Eye (tissue), 1 donor: ENCODE measurements at places on chromosomes 3 and 15.
A peak's percentile ranks its signal among the peaks of the same experiment; 100 is the strongest.

GRCh38 chr15:91338766-91339165, 238.7 kb downstream of the SV2B start:
- DNase-seq: peak; percentile 83

- no peak for DNase-seq
These were observed 18.3 kb downstream of the DUOX2 start for GRCh38 chr15:45095661-45096060.

GRCh38 chr3:64773137-64773536, 85.3 kb upstream of the ADAMTS9 start:
- no peak for DNase-seq

GRCh38 chr15:62647202-62647842, 395.2 kb upstream of the TPM1 start:
- DNase-seq: no peak

DNA sequence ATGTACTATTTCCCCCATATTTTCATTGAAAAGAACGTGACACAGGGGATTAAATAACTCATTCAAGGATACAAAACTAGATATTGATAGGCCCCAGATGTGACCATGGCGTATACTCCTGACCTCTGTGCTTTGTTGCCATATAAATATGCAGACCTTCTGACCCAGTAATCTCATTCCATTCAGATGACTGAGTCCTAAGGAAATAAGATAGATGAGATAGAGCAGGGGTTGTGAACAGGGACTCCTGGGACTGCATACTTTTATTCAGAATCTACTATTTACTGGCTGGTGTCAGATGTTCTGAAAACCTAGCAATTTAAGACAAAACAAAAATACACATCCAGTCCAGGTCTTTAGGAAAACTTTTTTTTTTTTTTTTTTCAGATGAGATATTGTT, 139.2 kb upstream of the MANF start:
- no peak for DNase-seq

DNA sequence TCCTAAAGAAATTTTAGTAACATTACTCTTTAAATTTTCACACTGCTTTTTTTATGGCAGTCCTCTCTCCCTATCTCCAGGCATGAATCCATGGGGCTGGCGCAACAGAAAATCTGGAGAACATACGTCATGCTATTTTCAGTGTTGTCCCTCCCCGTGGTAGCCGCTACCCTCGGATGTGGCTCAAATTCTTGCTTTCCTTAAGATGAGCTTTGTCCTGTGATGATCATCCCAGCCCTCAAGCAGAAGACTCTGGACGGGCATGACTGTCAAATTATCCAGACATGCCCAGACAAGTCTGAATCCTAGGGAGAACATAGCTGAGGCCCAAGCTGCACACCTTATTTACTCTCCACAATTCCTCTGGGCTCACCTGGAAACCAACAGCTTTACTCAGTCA, 49.1 kb downstream of the FMN1 start:
- DNase-seq: no peak

DNA sequence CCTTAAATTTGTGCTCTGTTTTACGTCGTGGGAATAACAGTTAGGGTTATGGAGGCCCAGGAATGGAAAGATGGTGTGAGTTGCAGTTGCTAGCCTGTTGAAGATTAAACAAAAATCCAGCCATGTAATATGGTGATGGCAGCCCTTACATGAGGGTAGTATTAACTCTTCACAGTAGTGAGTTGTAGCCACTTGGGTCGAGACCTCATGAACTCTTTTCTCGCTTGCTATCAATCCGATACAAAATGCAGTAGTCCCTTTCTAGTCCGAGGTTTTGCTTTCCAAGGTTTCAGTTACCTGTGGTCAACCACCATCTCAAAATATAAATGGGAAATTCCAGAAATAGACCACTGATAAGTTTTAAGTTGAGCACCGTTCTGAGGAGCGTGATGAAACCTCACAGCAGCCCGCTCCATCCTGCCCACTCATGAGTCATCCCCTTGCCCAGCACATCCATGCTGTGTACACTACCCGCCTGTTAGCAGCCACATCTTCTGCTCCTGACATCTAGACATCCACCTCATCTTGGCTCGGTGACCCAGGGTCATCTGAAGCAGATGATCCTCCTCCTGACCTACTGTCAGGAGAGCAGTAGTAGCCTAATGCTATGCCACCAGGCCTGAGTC, 177.9 kb downstream of the CDIN1 start:
- DNase-seq: no peak

- DNase-seq: no peak
These were observed 10.7 kb upstream of the SIAH2 start for GRCh38 chr3:150773616-150774192.

GRCh38 chr15:64163659-64164362, 989 bp upstream of the PPIB start:
- no peak for DNase-seq

- DNase-seq: peak; percentile 55
These were observed 90.2 kb downstream of the NTRK3 start for GRCh38 chr15:88166082-88166993.

DNA sequence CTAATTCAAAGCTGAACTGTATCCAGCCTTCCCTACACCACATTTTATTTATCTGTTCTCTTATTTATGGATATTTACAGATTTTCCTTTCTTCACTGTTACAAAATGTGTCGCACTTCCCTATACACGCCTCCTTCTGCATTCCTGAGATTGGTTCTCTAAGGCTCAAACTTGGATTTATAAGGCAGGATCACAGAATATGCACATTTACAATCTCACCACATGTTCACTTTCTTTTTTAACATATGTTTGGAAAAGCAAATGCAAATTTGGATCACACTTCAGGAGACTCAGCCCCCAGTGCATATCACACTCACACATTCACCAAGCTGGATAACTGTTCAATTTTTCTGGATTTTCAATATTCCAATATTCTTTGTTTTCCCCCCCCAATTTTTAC, 31.8 kb upstream of the ARHGEF3 start:
- DNase-seq: no peak

GRCh38 chr3:164365242-164365641, 713.1 kb downstream of the SI start:
- DNase-seq: no peak

DNA sequence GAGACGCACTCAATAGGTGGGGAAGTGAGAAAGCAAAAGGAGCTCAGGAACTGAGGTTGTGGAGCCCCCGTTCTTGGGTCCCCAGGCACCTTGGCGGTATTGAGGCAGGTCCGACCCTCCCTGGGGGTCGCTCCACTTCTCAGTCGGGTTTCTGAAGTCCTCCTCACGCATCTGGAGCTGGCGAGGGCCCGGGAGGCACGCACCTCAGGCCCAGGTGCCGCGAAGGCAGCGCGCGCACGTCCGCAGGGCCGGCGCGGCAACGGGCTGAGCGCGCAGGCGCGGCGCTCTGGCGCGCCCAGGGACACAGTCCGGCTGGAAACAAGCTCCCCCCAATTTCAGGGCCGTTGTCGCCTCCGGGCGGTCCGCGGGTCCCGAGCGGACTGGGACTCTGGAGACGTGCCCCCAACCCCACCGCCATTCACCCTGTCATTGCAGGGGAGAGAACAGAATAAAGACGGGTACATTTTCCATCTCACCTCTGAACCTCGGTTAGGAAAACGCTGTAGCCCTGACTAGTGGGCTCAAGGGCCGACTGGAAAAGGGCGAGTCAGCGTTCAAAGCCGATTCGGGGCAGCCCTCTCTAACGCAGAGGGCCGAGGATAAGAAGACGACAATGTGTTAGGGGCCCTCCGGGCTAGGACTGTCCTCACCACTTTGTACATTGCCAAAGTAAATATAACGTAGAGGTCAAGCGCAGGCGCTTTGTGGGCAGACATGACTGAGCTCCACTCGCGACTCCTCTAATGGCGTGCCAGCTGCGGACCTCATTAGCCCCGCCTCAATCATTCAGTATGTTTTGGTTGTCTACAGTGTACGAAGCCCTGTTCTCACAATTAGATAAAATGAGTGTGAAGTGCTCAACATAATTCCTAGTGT, at the start of gene ZNF770:
ZNF770 (minus strand) TSS at position 261 of the 876 bp plus-strand sequence. CDS start 4,853 bp downstream, outside the sequence.
- DNase-seq: peak; percentile 95

DNA sequence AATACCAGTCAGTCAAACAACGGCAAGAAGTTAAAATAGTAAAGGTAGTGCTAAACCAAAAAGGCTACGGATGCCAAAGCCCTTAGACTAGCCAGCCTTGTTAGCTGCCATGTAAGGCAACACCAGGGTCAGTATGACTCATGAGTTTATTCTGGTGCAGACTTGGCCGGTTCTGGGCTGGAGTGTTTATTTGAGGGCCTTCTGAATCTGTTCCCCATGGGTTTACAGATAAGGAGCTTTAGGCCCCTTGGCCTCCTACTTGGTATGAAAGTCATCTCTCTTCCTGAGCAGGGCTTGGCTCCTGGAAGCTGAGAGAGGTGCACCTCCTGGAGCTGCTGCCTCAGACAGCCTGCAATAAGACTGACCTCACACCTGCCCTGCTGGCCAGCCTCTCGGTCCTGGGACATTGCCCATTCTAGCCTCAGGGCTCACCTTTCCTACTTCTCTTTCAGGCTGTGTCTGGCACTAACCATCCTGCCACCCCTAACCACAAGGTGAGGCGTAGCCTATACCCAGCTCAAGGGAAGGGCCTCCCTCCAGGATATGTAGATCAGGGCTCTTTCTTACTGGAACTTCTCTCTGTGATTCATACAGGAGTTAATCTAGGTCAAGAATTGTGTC, 10.4 kb upstream of the RTP1 start:
- DNase-seq: no peak

DNA sequence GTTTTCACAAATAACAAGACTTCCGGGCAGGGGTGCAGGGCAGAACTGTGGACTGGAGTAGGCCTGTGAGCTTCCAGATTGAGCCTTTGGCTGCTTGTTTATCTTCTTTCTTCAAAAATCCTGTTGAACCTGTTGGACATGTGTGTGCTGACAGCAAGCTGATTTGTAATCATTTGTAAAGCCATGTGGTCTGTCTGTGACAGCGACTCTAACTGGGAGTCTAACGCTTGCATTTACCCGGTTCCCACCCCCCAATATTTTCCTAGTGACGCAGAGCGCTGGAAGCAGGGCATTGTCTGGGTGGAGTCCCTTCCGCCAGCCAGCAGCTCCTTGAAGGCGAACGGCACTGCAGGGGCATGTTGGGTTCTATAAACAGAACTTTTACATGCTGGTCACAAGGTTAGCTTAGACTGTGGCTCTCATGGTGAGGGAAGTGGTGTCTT, 85.7 kb upstream of the MYZAP start:
- peak; percentile 65 for DNase-seq

GRCh38 chr3:197908957-197909701, 40.9 kb upstream of the RPL35A start:
- no peak for DNase-seq

- DNase-seq: no peak
These were observed 38.5 kb downstream of the HPS3 start for GRCh38 chr3:149167898-149168297.

- DNase-seq: peak; percentile 61
These were observed 9.6 kb downstream of the KBTBD13 start for GRCh38 chr15:65085990-65086679.

- DNase-seq: peak; percentile 87
These were observed at the start of gene ARPP21 for GRCh38 chr3:35639254-35640186. Gene ARPP21, plus strand, starts transcription at chr3:35639525. Its CDS starts 42,227 bp downstream, at chr3:35681752.

- peak; percentile 76 for DNase-seq
These were observed 162.3 kb upstream of the ARHGEF26 start for GRCh38 chr3:153958635-153959595.

- DNase-seq: no peak
These were observed 2.0 kb downstream of the OR4F15 start for GRCh38 chr15:101813803-101814534.

DNA sequence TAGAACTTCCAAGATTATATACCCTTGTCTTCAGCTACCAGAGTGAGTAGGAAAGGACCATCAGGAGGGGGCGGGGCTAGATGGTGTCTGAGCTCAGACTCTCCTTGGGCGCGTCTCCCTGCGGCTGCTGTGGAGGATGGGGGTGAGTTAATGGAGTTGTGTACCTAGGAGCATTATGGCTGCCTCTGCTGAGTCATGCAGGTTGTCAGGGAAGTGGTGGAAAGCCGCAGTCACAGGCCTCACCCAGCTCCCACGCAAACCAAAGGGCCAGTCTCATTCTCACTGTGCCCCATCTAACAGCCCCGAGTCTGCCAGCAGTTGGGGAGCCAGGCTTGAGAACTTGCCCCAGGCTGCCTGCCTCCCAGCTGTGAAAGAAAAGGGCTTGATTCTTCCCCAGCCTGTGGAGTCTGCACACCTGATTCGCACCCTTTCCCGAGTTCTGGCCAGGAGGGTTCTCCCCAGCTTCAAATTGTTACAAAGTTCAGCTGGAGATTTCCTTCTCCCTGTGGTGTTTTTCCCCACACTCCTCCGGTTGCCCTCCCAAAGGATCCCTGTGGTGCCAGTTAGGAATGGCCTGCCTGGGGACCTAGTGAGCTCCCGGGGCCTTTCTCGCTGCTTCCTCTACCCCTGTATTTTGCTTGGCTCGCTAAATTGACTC, 143.3 kb downstream of the HCN4 start:
- no peak for DNase-seq

DNA sequence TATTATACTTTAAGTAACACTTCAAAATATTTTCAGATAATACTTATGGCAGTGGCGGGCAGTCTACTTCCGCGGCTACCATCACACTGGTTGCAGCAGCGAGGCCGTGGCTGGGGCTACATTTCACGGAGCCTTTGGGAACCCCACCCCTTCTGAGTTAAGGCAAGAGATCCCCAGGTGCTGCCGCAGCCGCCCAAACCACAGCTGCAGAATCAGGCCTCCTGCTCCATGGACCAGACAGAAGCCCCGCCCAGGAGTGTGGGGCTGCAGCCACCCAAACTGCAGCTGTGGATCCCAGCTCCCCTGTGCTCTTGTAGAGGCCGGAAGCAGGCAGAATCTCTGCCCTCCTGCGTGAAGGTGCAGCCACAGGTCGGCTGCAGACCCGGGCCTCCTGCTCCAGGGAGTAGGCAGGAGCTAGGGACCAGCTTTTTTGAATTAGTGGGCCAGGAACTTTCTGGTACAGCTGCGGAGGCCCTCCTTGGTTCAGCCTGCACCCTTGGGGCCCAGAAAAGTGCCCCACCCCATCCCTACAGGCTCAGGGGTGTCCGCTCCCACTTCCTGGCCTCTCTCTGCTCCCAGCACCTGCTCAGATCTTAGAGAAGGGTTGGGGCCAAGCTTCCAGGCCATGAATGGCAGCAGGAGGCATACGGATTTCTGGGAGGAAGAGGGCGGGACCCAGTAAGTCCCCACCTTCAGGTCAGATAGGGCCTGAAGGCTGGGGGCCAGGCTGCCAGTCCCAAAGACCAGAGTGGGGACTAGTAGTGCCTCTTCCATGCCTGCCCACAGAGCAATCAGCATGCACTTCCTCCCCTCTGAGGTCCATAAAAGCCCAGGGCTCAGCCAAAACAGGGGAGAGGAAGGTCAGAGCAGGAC, 1188.8 kb upstream of the CADM2 start:
- no peak for DNase-seq

DNA sequence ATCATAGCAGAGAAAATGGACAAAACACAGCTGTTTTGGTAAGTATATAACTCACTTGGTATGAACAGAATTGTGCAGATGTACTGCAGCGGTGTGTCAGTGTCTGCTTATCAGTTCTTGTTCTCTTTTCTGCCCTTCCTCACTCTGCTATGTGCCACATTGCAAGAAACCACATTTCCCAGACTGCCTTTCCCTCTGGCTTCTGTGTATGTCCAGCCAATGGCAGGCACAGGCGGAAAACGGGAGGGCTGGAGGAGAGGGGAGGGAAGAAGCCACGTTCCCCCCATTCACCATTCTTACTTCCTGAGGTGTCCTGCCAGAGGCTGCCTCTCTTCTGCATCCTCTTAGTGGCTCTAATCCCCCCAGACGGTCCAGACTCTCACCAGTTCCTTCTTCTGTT, 15.4 kb downstream of the HHLA2 start:
- no peak for DNase-seq
